Epithelial cell of prostate (primary cell): ENCODE measurements at places on chromosomes 11 and 22.

DNA sequence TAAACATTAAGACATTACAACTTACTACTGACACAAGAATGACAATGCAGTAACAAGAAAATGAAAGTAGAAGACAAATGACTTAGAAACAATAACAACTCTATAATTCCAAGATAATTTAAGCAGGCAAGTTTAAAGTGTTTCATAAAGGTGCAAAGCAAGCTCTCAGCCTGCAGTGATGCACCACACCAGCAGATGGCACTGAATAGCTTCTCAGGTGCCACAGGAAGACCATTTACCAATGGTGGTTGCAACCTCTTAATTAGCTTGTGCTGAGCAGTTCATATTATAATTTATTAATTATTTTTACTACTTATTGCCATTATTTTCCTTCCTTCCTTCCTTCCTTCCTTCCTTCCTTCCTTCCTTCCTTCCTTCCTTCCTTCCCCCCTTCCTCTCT lies 60.6 kb downstream of the NXPE2 start:
- peak; percentile 5 for DNase-seq

GRCh38 chr22:22953791-22954190 lies 66.2 kb downstream of the IGLL5 start:
- no peak for DNase-seq

- peak; percentile 14 for DNase-seq
These were observed 35.0 kb upstream of the OR9G4 start for GRCh38 chr11:56783448-56784041.

DNA sequence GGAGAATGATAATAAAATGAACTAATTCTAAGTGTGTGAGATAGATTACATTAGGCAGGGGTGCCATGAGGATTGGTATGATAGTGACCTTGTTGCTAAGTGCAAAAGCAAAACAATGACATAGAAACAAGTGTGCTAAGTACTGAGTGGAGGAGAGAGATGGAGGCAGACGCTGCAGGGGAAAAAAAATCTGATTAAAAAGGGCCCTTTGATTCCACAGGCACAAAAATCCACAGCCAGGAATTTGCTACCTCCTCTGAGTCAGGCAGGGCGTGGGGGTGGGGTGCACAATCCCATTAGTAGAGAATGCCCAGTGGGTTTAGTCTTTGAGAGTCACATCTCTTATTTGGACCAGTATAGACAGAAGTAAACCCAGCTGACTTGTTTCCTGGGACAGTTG lies at the start of gene CNTF:
CNTF (plus strand) TSS at position 322 of the 400 bp plus-strand sequence. CDS start 88 bp downstream, outside the sequence.
- DNase-seq = no peak

DNA sequence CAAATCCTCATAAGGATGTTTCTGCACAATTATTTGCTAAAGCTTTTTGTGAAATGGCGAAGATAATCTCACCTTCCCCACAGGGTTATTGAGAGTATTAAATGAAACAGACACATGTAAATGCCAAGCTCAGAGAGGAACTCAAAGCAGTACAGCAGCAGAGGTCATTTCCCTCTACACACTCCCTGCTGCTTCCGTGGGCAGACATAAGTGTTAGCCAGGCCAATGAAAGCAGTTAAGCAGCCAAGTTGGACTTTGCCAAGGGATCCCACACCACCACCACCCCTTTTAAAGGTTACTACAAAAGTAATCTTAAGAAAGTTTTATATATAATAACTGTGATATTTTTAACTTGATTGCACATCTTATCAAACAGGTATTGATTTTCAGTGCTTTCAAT lies 4.0 kb upstream of the FAM111A start:
- DNase-seq = no peak

DNA sequence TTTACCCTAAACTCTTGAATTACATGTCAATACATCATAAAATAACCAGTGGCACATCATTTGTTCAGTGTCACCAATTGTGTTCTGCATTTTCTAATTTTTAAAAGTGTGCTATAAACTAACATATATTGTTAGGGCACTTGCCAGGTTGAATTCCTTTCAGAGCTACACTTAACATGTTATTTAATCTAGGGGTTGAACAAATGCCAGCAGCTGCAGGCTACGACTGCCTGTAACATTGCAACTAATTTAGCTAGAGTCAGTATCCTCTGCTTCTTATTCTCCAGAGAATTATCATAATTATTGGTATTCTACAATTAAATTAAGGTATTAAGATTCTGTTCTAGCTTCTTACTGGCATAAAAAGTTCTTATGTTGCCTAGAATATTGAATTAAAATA lies 46.4 kb upstream of the ARHGAP42 start:
- no peak for DNase-seq

DNA sequence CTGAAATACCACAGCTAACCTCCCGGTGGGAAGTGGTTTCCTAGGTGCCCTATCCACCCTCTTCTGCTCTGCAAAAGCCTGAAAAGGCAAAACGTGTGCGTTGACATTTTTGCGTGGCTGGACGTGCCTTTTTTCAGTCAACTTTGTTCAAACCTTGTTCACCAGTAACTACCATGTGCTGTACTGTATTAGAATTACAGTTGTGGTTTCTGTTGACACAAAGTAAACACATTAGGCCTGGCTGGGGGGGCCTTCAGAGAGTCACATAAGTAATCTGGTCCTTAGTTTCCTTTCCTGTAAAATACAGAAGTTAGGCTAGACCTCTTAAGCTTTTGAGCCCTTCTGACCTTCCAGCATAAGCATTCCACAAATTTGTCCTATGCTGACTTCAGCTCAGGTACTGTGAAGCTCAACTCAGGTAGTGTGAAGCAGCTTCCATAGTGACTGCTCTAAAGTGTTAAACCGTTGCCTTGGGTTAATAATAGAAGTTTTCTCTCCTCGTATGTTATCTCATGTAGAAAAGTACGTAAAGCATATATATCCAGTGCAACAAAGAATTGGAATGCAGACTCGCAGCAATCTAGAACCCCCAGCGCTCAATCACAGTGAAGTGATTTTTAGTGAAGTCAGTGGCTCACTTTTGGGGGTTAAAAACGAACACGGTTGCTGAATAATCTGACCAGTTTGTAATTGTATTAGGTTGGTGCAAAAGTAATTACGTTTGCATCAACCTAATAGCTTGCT lies 1.8 kb downstream of the EWSR1 start:
- DNase-seq = no peak

- DNase-seq = peak; percentile 26
These were observed 3.2 kb downstream of the TTLL12 start for GRCh38 chr22:43183496-43184277.

GRCh38 chr11:134642206-134642605 lies 230.2 kb upstream of the B3GAT1 start:
- DNase-seq = no peak

- DNase-seq = no peak
These were observed 22.2 kb downstream of the TSKU start for GRCh38 chr11:76805206-76805913.

DNA sequence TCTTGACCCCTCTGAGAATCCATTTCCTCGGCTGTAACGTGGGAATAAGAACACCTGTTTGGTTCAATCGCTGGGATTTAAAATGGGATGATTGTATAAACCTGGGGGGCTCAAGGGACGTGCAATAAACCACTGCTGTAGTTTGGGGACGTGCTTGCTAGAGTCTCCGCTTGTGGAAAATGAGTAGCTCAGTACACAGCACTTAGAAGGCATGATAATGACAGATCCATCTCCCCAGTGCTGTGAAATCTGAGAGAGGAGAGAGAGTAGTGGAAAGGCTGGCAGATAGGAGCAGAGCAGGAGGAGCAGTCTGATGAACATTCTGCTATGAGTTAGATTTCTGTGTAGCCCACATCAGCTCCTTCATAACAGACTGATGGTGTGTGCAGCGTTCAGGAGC lies 256.5 kb downstream of the MN1 start:
- no peak for DNase-seq

DNA sequence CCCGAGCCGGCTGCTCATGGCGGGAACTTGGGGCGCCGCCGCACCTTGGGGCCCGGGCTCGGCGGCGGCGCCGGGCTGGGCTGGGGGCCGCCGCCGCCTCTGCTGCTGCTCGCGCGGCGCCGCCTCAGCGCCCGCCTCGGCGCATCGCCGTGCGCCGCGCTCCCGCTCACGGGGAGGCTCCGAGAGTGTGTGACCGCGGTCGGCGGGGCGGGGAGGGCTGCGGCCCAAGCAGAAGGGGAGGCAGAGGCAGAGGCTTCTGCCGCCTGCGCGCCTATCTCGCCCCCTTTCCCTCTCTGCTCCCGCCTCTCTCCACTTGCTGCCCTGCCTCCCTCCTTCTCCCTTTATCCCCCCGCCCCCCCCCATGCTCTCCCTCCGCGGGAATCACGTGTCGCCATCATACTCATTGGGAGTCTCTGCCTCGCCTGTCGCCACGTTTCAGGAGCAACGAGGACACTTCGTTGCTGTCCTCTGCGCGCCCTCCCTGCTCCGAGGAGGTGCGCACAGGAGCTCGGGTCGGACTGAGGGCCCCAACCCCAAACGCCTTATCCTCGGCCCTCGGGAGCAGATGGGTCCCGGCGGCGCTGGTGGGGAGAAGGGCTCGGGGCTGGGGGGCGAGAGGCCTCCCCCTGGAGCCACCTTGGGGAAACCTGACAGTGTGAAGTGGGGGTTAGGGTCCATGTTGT lies at the start of gene GUCY1A2:
GUCY1A2 (minus strand) TSS at position 258 of the 683 bp plus-strand sequence. CDS start 421 bp downstream, outside the sequence.
- no peak for DNase-seq

DNA sequence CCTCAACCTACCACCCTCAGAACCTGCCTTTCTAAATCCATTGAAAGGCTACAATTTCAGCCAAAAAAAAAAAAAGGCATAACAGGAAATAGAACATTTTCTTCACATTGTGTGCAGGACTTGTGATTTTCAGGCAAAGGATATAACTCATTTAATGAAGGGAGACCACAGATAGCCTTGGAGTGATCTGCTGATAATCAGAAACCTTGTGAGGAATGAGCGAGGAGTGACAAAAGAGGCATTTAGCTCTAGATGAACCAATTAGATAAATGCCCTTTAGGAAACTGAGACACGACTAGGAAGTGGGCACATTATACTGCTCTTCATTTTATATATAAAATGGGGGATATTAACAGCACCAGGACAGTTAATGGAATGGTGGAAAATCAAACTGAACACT lies 216.5 kb upstream of the GRIA4 start:
- no peak for DNase-seq

GRCh38 chr11:103556171-103556570 lies 446.9 kb downstream of the DYNC2H1 start:
- no peak for DNase-seq

- DNase-seq = no peak
These were observed 19.3 kb upstream of the PRR5 start for GRCh38 chr22:44682556-44683168.

DNA sequence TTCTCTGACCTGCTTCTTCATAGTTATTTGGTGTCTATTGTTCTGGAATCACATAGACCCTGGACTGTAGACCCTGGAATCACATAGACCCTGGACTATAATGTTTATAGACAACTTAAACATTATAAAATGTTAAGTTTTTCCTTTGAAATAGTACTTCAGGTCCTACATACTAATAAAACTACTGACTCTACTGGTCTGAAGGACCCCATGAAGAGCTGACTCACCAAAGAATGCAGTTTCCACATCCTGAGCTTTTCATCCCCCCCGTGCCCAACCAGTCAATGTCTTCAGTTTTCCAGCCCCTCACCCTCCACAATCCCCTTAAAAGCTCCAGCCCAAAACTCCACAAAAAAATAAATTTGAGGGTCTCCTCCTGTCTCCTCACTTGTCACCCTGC lies 6.6 kb upstream of the PLEKHA7 start:
- DNase-seq = no peak

- DNase-seq = no peak
These were observed 354.3 kb downstream of the BUD13 start for GRCh38 chr11:116418388-116419041.

DNA sequence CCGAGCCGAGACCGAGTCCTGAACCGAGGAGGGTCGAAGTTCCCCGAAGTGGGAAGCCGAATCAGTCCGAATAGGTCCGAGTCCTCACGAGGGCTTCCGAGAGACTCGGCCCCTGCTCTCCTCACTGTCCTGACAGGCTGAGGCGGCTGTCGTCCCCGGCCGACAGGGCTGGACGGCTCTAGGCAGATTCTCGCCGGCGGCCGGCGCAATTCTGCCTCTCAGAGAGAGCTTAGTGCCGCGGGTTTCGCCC lies 191 bp upstream of the DEAF1 start:
- no peak for DNase-seq

- no peak for DNase-seq
These were observed 2.5 kb upstream of the TTLL8 start for GRCh38 chr22:50060441-50061140.

GRCh38 chr22:17880020-17880419 lies 105.8 kb upstream of the BID start:
- no peak for DNase-seq

DNA sequence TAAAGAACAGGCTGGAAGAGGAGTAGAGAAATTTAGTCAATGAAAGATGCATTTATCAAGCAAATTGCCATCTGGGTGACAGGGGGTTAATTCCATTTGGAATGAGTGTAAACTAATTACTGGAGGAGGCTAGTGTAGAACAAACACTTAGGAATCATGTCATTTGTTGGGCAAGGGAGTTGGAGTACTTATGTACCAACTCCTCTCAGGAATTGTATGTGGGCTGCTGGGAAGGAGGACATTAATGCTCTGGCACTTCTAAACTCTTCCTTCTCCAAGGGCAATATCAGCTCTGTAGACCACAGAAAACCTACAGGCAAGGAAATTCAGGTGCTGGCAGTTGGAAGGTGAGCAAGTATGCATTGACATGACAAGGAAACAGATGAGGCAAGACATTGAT lies 141.0 kb downstream of the MSANTD4 start:
- no peak for DNase-seq

DNA sequence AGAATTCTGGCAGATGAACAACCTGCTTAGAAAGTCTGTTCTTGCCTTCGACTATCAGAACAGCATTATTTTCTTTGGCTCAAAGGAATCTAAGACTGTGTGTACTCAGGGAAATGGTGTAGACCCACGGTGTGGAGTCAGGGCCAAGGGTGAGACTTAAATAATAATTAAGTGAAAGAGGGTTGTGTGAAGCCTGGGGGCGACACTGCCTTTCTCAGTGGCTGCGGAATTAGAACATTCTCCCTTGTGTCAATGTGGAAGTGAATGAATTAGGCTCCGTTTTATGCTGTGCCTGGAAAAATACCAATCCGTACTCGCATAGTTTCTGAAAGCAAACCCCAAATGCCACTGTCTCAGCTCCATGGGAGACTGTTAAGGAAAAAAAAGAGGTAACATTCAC lies 50.7 kb downstream of the NAV2 start:
- DNase-seq = no peak

DNA sequence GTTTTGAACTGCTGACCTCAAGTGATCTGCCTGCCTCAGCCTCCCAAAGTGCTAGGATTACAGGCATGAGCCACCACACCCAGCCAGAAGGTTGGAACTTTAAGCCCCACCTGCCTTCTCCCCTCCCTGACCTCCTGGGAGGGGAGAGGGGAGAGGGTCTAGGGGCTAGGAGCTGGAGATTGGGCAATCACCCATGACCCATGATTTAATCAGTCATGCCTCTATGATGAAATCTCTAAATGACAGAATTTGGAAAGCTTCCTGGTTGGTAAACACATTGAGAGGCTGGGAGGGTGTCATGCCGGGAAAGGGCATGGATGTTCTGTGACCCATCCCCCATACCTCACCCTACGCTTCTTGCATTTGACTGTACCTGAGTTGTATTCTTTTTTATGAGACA lies 17.1 kb upstream of the TFIP11 start:
- DNase-seq = no peak
